CD4-positive, alpha-beta T cell treated with Interleukin-10 for 1 hour (primary cell): ENCODE measurements at places on chromosomes 2 and 18.

DNA sequence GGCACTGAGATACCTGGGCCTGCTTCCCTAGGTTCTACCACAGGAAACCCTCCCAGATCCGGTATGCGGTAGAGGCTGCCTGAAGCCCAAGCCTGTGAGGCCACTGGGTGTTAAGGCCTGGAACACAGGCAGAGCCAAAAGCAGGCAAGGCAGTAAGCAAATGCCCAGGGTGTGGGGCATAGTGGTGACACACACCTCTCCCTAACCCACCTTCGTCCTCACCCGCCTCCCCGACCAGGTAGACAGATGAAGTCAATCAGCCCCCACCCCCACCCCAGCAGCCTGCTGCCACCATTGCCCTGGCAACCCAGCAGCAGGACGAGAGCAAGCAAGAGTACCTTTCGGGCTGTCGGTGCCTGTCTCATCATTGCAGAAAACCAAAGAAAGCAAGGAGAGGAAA, 6.1 kb downstream of the DCTN1 start:
- DNase-seq: no peak

DNA sequence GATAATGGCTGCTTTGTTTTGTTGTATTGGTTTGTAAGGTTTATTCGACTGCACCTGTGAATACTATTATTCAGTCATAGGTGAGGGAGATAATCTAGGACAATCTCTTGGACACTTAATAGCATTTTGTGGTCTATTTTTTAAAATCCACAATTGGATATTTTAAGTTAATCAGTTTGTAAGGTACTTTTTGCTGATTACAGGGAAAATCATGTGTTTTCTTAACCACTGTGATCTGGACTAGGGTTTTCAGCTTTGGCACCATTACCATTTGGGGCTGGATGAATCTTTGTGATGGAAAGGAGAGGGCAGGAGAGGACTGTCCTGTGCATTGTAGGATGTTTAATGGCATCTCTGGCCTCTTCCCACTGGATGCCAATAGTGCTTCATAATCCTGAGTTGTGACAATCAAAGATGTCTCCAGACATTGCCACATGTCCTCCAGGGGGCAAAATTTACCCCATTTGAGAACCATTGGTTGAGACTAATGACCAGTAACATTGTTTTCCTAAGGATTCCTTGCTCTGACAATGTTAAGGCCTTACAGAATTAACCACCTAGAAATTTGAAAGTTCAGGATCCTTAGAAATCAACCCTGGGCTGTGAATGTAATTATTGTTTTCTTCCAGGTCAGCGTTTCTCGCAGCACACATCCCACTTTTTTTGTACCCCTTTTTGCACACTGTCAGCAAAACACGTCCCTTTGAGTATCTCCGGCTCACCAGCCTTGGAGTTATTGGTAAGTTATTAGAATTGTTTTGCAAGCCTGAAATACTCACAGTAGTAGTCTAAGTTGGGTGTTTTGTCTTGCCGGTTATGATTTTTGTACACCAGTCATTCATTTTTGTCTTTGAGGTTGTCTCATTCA, 15.6 kb downstream of the CNOT9 start:
- DNase-seq: no peak

DNA sequence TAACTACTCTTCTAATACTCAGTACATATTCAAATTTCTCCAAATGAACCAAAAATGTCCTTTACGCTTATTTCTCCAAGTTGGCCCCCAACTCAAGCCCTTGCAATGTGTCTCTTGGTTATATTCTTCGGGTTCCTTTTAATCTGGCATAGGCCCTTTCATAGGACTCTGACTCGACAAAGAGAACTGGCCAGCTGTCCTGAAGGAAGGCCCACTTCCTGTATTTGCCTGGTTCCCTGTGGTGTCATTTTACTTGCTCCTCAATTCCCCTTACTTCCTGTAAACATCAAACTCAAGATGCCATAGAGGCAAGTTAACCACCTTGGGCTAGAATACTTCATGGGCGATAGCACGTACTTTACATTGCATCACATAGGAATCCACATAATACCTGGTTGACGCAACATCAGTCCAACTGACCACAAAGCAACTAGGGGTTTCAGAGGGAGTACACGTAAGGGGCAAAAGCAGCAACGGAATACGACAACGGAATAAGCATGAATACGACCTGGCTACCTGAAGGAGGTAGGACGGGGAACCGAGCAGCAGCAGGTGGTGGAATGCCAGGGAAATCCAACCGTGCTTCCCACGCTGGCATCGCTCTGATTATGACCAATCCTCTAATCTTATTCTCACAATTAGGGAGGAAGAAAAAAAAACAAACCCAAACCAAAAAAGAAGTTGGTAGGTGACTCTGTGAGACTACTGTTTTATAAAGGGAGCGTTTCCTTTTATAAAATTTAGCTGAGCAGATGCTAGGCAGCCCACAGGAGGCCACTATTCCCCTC, 823 bp upstream of the GORASP2 start:
- peak; percentile 8 for DNase-seq

- no peak for DNase-seq
Measured at GRCh38 chr2:153291718-153292117, 186.8 kb downstream of the RPRM start.

DNA sequence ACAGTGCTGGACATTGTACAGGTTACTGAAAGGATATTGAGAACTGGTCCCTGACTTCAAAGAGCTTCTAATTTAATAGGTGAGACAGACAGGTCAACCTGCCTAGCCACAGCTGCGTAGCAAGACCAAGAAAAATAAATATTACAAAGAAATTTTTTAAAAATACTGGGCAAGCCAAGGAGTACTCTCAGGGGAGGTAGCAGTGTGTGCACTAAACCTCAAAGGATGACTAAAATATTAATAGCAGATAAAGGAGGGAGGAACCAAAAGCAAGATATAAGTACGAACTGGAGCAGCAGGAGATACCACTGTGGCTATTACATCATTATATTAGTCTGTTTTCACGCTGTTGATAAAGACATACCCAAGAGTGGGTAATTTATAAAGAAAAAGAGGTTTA, 14.9 kb downstream of the SCG2 start:
- DNase-seq: no peak

DNA sequence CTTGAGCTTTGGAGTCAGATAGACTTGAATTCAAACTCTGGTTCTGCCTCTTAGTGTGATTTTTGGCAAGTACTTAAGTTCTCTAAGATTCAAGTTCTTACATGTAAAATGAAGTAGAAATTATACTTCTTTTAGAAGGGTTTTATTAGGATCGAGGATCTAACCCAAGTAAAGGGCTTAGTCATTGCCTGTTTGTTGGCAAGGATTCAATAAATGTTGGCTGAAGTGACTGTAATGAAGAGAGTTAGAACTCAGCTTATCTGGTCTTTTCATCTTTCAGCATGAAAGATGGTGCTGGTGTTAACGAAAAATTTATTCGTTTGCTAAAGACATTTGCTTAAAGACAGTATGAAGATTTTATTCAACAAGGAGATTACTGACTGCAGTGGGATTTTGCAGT, 315.9 kb upstream of the THUMPD2 start:
- DNase-seq: no peak

- no peak for DNase-seq
Measured at GRCh38 chr18:79792096-79792987, 5.4 kb upstream of the KCNG2 start.

DNA sequence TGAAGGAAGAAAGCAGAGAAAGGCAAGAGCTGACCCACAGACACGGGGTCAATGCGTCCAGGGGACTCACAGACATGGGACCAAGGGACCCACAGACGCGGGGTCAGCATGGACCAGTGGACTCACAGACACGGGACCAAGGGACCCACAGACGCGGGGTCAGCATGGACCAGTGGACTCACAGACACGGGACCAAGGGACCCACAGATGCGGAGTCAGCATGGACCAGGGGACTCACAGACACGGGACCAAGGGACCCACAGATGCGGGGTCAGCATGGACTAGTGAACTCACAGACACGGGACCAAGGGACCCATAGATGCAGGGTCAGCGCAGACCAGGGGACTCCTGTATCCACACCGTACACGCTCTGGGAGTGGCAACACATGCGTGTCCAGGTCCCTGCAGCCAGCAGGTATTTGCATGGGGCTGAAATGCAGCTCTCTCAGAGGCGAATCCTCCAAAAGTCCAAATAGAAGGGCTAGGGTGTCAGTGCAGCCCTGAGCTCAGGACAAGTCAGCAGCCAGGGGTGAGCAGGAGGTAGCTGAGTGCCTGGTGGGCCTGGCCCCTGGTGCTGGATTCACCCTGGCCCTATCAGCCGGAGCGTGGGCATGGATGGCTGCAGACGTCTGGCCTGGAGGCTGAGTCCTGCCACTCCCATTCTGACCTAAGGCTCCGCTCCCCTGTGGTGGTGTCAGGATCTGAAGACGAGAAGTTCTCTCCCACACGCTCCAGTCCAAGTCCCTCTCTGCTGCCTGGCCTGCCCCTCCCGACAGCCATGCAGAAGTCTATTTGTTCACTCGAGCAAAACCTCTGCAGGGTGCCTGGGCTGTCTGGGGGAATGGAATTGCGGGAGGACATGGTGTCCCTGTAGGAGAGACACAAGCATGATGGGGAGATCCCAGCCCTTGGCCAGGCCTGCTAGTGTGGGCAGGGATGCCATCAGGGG, 28.5 kb downstream of the TMEM18 start:
- no peak for DNase-seq

- no peak for DNase-seq
Measured at GRCh38 chr2:233013027-233013461, at the start of gene NGEF. Gene NGEF (minus strand): TSS chr2:233013256. CDS start chr2:232974890, 38,366 bp downstream.

- no peak for DNase-seq
Measured at GRCh38 chr2:45964906-45965305, 313.4 kb downstream of the PRKCE start.
